Activated naive CD8-positive, alpha-beta T cell treated with anti-CD3 and anti-CD28 coated beads for 36 hours (primary cell): ENCODE measurements at places on chromosomes 5 and 9. TPM values are rescaled to one million over a fixed set of nuclear protein-coding genes. Genes with fewer than 3 reads are reported as not detected.

PCDHA7 gene
- not detected for total RNA-seq

FOXD4L4 gene
- total RNA-seq = 0.10 TPM

IFNE gene
- total RNA-seq = not detected

FAM200C gene
- 0.68 TPM for total RNA-seq

PRLR gene
- total RNA-seq = not detected

STKLD1 gene
- 0.16 TPM for total RNA-seq

SYK gene
- total RNA-seq = 0.48 TPM

ADAMTS2 gene
- total RNA-seq = not detected

FCN2 gene
- not detected for total RNA-seq

SLC6A19 gene
- total RNA-seq = not detected

C5orf63 gene
- total RNA-seq = 8.2 TPM

SNCAIP gene
- total RNA-seq = not detected

MARCOL gene
- total RNA-seq = not detected

CD274 gene
- total RNA-seq = 24.6 TPM

LCN6 gene
- not detected for total RNA-seq

FSD1L gene
- 3.0 TPM for total RNA-seq

SMARCA2 gene
- total RNA-seq = 90.0 TPM

PCDHGC4 gene
- not detected for total RNA-seq

SHC3 gene
- total RNA-seq = not detected

ACER2 gene
- total RNA-seq = 1.3 TPM

TMEM215 gene
- not detected for total RNA-seq

RPP25L gene
- total RNA-seq = 34.6 TPM

PCA3 gene
- total RNA-seq = not detected

ARHGEF28 gene
- not detected for total RNA-seq

MAPK9 gene
- total RNA-seq = 39.7 TPM

CDH18 gene
- not detected for total RNA-seq

ROPN1L gene
- total RNA-seq = not detected

RABGAP1 gene
- 19.4 TPM for total RNA-seq

MCC gene
- 2.4 TPM for total RNA-seq

DEPDC1B gene
- total RNA-seq = 25.5 TPM

POU5F2 gene
- total RNA-seq = 0.27 TPM

RORB gene
- total RNA-seq = 0.04 TPM

HTR1A gene
- total RNA-seq = not detected

PTPRD gene
- total RNA-seq = 0.18 TPM

SEMA4D gene
- total RNA-seq = 239 TPM

HRH2 gene
- 41.2 TPM for total RNA-seq

IL9 gene
- not detected for total RNA-seq

OLFML2A gene
- not detected for total RNA-seq

IDNK gene
- 5.5 TPM for total RNA-seq

CCL28 gene
- 13.4 TPM for total RNA-seq

IFNA2 gene
- total RNA-seq = not detected

EGR1 gene
- total RNA-seq = 48.0 TPM

C5orf58 gene
- total RNA-seq = not detected

OR1Q1 gene
- total RNA-seq = not detected

TLX3 gene
- total RNA-seq = not detected
